NCI-H1436 treated with DMSO at 0.1 percent for 48 hours (cell line): ENCODE measurements at places on chromosomes 7 and 10.

- DNase-seq = no peak
These were observed 25.1 kb downstream of the CRHR2 start for GRCh38 chr7:30657131-30657530.

GRCh38 chr7:3897430-3898372 lies 596.6 kb downstream of the SDK1 start:
- no peak for DNase-seq

- no peak for DNase-seq
These were observed 85.5 kb upstream of the CACUL1 start for GRCh38 chr10:118840071-118840775.

GRCh38 chr7:100896732-100897608 lies 1.3 kb upstream of the ACHE start:
- no peak for DNase-seq

DNA sequence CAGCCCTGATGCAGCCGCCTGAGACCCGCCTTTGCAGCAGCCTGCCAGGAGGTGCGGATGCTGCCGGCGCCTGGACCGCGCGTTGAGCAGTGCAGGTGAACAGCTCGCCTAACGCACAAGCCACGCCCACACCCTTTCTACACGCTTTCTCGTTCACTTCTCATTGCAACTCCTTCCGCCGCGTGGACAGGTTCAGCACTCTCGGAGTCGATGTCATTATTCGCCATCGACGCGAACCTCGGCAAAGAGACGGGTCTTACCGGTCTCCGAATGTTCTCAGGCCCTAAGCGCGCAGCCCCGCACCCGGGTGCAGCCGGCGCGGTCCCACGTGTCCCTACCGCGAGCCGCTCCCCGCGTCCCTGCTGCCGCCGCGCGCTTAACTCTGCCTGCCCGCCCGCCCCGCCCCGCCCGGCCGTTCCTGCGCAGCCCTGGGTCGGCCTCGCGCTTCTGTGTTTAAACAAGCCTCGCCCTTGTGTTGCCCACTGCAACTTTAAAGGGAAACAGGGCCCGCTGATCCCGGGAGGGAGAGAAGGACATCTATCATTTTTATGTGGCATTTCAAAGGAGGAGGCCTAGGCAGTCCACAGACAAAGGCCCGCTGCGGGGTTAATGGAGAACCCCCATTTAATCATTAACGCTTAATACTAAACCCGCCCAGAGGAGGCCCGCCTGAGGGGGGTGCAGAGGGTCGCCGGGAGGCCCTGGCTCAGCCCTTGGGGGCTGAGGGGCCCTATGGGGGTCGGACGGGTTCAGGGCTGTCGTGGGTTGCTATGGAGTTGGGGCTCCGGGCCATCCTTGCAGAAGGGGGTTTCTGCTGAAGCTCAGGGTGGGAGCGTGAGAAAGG lies 128.5 kb downstream of the WDR11 start:
- no peak for DNase-seq

DNA sequence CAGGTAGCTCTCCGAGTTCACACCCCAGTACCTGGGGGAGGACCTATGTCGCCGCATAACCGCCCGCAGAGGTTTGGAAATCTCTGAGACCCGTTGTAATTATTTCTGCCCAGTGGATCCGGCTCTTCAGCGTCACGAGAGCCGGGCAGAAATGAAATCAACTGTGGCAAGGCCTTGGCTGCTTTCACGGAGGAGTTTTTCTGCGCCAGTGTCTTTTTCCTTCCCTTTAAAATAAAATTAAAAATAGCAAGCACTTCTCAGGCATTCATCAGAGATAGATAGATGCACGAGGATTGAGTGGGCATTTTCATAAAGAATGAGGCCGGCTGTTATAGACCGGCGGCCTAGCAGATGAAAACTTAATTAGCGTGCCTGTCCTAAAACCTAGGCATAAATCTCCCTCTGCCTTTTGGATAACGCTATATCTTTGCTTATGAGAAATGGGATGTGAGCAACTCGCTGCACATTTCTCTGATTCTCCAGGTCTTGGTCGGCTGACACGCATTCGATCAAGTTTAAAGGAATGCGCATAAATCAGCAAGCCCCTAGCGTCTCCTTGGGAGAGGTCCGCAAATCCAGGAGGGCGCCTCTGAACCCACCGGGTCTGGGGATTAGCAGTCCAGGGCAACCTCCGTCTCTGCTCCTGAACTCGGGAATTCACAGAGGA lies 6.4 kb downstream of the HOXA13 start:
- DNase-seq = no peak

DNA sequence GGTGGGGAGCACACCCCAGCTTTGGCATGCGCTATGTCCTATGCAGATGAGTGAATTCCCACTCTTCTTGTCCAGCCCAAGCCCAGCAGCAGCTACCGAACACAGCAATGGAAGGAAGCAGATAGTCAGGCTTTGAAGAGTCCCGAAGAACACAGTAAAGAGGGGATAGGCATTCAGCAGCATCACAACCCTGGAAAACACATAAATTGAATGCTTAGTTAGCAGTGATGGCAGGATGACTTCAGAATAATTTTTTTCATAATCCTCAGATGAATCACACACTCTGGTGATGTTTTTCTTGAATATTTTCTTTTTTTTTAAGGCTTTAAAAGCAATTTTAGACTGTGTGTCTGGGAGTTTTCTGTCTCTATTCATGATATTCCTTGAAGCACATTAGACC lies 95.8 kb downstream of the CFAP58 start:
- no peak for DNase-seq

DNA sequence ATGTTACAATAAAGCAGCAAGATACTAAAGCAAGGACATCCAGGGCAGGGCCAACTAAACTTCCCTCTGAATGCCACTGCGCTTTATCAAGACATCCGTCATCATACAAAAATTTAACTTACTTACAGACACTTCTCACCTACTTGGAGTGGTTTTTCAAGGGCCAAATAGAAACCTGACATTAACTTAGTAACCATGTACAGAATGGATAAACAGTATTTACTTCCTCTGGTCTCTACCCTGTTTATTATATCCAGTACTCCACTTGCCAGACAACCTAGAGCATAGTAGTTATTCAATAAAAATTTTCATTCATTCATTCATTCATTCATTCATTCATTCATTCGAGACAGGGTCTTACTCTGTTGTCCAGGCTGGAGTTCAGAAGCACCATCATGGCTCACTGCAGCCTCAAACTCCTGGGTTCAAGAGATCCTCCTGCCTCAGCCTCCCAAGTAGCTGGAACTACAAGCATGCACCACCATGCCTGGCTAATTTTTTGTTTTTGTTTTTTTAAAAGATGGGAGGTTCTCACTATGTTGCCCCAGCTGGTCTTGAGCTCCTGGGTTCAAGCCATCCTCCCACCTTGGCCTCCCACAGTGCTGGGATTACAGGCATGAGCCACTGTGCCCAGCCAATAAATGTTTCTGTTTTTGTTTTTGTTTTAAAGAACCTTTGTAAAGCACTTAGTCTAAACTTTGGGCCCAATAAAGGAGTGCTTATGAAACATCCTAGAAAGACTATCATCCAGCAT lies 19.0 kb downstream of the SMURF1 start:
- no peak for DNase-seq

DNA sequence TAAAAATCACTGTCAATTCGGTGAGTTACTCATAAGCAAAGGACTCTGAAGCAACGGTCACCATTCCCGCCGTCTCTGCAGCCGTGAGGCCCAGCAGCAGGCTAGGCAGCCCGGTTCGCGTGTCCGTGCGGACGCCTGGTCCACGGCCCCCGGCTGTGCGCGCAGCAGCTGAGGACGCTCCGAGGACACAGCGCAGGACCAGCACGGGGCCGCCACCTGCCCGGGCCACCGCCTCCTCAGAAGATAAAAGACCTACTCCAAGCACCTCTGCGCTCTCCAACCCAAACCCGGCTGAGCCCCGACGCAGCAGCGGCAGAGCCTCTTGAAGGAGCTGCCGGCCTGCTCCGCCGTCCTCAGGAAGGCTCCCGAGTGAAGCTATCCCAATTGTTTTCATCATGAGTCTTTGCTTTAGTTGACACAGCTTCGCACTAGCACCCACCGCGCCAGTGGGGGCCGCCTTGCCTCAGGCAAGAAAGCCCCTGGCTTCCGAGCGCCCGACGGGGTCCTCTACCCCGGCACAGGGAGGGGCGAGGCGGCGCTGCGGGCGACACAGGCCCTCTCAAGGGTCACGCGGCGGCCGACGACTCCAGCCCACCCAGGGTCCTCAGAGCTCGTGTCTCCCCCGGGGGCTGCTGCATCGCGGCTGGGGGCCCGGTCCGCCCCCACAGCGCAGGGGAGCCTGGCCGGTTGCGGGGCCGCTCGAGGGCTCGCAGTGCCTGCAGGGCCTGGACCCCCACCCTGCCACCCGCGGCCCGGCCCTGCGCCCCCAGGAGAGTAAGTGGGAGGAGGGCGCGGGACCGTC lies 16.9 kb upstream of the GPR146 start:
- no peak for DNase-seq

DNA sequence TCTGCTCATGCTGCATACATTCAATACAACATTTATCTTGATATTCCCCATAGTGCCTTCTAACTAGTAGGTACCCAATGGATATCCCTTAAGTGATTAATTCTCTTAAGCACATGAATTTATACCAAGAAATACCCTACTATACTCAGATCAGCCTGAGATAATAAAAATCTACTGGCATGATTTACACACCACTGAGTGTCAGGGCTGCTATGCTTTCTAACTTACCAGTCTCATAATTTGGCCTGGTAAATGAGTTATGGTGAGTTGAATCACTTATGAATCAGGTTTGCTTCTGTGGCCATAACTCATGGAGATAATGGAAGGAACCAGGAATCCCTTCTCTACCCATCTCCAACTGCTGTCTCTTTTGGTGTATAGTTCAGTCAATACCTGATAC lies 122.8 kb downstream of the THSD7A start:
- DNase-seq = no peak

- DNase-seq = no peak
These were observed 31.9 kb upstream of the HPS1 start for GRCh38 chr10:98478430-98479222.

- DNase-seq = no peak
These were observed 60.8 kb upstream of the NMT2 start for GRCh38 chr10:15229268-15229667.

GRCh38 chr10:75023074-75023473 lies 88.4 kb upstream of the SAMD8 start:
- no peak for DNase-seq

- DNase-seq = no peak
These were observed 982 bp downstream of the IDI1 start for GRCh38 chr10:1047937-1048336.

- DNase-seq = no peak
These were observed 31.7 kb downstream of the CYCS start for GRCh38 chr7:25093268-25093826.

- DNase-seq = no peak
These were observed 81.4 kb downstream of the LRRC4 start for GRCh38 chr7:127949769-127950222.

DNA sequence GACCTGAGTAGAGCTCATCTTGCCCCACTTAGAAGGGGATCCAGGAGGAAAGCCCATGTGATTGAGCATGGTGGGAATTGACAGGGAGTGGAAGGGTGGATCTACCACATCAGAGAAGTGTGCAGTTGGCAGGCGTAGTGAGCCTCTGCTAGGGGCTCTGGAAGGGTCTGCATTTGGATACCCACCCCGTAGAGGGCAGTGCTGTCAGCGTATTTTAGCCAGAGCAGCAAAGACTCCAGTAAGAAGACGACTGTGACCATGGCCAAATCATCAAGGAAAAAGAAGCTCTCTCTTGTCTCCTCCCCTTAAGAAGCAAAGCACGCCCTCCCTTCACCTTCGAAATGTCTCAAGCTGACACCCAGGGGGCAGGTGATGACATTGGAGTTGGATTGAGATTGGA lies 68.8 kb upstream of the INHBA start:
- DNase-seq = no peak

- DNase-seq = no peak
These were observed 165.9 kb downstream of the ABCA13 start for GRCh38 chr7:48337012-48337621.

DNA sequence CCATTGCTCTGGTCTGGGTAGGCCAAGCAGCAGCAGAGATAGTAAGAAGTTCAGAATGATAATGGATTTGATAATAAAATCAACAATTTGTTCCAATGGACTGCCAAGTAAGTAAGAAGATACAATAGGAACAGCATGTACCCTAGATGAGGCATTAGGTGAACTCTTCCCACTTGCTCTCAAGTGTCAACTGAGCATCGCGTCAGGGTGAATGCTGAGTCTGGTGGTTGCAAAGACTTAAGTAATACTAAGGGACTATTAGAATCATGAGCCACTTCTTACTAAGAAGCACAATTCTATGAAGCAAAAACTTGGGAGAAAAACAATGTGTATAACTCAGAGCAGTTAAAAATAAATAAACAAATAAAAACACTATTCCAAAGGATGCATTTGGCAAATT lies 54.5 kb downstream of the LRRN3 start:
- no peak for DNase-seq

DNA sequence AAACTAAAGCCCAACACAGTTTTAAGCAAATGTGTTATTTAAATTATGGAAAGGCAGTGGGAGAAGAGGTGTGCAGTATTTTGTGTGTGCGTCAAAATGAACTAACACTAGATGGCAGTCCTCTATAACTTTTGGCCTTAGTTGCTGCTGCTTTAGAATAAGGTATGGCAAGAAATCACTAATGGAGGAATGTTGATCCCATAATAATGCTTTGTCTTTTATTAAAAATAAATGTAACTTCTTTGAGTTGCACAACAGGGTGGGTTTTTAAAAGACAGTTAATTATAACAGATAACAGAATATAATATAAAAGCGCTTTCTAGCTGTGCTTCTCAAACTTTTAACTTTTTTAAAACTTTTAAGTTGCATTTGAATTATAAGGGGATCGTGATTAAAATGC lies 56.4 kb downstream of the BBS9 start:
- no peak for DNase-seq

GRCh38 chr10:70480239-70480861 lies 1.8 kb downstream of the PALD1 start:
- DNase-seq = no peak

DNA sequence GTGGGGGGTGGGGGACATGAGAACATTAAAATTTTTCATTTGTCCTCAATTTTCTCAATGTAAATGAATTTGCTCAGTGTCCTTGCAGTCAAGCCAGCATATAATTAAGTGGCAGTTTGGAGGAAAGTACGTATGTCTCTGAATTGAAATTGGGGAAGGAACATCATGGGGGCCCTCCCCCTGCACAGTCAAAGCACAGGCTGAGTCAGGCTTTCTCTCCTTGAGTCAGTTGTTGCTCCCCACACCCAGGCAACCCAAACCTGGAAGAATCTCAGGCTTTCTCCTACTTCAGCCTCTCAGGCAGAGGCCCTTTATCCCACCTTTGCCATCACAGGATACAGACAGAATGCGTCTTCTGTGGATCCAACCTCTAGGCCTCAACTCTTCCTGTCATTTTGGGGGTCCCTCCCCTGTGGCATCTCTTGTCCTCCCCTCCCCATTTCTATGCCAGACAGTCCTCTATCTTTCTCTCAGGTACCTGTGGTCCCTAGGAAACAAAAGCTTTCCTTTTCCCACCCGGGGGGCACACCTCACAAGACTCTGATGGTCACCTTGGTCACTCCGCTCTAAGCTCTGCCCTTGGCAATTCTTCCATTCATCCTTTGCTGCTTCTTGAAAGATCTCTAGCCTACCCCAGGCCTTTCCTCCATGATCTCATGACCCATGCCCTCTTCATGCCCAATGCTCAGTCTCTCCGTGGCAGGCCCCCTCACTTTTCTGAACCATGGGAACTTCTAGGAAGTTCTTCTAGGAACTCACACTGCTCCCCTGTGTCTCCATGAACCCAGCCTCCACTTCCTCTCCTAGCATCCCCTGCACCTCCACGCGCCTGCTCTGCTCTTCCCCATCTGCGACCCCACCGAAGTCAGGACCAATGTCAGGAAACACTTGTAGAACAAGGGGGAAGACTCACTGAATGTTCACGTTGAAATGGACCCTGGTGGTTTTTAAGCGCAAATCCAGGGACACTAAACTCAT lies 40.4 kb downstream of the CREB3L2 start:
- no peak for DNase-seq
